ENCODE measurements at places on chromosomes 11 and 22.

DNA sequence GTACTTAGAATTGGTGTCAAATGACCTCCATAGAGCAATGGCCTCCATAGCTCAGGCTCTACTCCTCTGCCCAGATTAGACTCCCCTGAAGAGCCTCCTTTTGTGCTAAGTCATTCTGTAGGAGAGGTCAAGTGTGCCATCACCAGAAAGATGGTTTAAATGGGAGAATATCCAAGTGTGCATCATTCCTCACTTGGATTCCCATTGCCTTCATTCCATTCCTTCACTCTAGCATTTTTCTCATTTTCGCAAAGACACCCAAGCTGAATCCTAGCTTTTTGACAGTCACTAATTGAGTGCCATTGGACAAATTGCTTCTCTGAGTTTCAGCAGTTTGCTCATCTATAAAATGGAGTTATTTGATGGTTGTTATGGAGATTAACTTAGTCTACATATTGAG is 16.9 kb downstream of the CLMP start:
- DNase-seq = no peak

GRCh38 chr11:6405846-6406245 is 13.0 kb downstream of the APBB1 start:
- DNase-seq = no peak

- no peak for DNase-seq
These were observed 34.2 kb downstream of the SOX6 start for GRCh38 chr11:16322190-16322589.

DNA sequence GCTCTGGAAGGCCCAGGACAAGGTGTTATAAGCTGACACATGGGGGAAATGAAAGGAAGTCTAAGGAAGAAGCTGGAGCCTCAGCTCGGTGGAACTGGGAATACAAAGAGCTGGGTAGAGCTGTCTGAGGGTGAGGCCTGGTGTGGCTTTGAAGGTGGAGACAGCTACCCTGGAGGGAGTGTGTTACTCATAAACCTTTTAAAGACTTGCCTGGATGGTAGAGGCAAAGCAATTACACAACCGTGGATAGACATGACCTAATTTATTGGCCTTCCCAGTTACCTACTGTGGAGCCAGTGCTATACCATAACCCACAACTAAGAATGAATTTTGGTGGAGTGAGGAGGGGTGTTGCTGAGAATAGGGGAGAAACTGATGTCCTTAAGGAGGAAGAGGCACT is 22.6 kb downstream of the EXPH5 start:
- no peak for DNase-seq

- no peak for DNase-seq
These were observed 7.9 kb downstream of the SC5D start for GRCh38 chr11:121300313-121300971.

DNA sequence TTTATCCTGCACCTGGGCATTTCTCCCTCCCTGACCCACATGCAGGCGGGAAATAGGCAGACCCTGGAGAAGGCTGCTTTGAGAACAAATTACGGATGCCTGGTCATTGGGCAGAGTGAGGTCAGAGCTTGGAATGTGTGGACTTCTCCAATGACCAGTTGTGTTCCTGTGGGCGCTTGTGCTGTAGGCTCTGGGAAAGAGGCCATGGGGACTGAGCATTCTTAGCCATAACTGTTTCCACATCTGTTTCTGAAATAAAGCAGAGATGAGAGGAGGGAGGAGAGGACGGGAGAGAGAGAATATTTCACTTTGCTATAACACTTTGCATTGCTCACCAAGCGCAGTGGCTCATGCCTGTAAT is 11.2 kb upstream of the TMEM184B start:
- no peak for DNase-seq

DNA sequence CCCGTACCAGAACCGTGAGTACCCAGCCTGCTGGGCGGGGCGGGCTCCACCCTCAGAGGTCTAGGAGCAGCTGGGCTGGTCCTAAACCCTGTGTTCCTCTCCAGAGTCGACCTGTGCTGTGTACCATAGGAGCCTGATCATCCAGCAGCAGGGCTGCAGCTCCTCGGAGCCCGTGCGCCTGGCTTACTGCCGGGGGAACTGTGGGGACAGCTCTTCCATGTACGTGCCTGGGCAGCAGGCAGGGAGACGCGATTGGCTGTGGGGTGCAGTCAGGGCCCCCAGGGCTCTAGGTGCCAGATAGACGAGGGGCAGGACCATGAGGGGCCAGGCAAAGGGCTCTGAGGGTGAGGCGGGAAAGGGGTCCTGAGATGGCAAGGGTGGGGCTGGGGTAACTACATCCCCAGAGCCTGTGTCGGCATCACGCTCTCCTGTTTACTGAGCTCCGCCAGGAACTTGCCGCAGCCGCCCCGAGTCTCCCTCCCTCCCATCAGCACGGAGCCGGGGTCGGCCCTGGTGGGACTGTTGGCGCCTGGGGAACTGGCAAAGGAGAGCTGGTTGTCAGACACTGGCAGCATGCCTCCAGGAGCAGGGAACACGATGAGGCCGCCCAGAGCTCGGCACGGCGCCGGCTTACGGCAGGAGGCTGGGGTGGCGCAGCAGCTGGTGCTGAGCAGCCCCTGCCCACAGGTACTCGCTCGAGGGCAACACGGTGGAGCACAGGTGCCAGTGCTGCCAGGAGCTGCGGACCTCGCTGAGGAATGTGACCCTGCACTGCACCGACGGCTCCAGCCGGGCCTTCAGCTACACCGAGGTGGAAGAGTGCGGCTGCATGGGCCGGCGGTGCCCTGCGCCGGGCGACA is 22.9 kb upstream of the MUC5B start:
- DNase-seq = no peak
